ENCODE measurements at places on chromosomes 11 and 22.

- no peak for DNase-seq
Observed at GRCh38 chr11:46149342-46149741, 28.1 kb upstream of the PHF21A start.

DNA sequence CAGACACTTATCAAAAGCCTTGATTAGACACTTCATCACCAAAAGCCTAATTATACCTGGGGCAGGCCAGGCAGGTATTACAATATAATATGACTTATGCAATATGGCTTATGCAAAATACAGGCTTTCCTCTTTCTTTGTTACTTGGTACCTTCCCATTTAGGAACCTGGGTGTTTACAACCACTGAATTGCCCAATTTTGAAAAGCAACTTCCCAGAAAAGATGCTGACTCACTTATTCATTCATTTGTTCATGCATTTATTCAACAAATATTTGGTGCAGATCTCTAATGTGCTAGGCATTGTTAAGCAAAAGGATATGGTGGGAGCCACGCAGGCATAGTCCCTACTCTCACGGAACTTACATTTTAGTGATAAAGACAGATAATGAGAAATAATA, 13.6 kb upstream of the JAML start:
- DNase-seq, result no peak

DNA sequence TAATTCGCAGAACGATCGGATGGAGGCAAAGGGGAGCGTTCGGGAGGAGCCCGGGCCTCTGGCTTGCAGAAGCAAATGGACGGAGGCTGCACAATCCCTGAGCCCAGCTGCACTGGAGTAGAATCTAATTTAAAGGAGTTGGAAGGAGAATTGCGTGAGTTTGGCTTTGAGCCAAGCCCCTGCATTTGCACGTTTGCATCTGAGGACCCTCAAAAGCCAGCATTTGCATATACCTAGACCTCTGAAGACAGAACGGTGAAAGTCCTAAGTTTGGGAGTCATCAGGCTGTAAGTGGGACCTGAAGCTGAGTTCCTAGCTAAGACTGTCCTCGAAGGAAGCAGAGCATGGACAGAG, 15.6 kb downstream of the TP53AIP1 start:
- DNase-seq, result no peak

DNA sequence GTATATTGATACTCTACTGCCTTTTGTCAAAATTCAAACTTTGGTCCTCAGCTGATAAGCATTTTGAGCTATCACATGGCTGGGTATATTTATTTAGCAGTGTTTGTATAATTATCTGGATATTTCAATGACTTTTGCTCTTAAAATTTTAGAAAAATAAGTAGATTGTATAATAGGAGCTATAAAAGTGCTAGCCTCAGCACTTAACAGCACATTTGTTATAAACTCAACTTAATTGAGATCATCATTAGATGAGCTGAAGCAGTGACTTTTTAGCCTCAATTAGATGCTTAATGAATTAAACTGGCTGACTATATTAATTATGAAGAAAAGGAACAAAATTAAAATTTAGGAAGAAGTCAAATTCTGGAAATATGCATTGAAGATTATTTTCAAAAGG, 429.9 kb downstream of the DYNC2H1 start:
- no peak for DNase-seq

- no peak for DNase-seq
Observed at GRCh38 chr11:73493956-73494598, 103.8 kb downstream of the FAM168A start.

DNA sequence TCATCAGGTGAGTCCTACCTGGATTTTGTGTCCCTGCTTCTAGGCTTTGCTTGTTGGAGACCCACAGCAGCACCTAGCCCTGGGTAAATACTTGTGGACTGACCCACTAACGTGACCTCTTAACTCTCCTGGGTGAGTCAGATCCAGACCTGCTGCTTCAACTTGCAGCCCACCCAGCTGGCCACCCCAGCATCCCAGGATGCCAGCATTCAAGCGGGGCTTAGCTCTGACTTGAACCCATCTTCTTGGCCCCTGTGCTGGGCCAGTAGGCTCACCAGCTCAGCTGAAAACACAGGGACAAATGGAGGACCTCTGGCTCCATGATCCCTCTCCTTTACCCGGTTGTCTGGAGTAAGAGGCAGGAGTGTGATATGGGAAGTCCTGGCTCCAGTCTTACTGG, 33.5 kb downstream of the PARVG start:
- DNase-seq, result no peak

GRCh38 chr11:92955860-92956259, 13.6 kb upstream of the MTNR1B start:
- DNase-seq, result no peak

GRCh38 chr11:115193914-115194801, 310.1 kb downstream of the CADM1 start:
- DNase-seq, result no peak

GRCh38 chr22:48104766-48105165, 1342.3 kb downstream of the TBC1D22A start:
- DNase-seq, result no peak

DNA sequence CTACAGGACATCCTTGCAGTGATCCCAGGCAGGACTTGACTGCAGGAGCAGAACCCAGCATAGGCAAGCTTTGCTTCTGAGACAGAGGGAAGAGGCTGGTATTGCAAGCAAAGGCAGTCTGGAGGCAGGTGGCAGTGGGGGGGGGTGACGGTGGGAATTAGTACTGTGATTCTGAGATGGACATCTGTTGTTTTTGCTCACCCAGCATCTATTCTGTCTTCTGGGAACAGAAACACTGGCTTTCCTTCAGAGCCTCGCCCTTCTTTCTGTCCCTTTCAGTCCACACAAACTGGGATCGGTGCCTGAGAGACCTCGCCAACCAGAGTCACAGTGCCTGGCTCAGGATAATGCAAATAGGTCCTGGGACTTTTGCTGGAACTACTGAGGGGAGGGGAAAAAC, 31.2 kb upstream of the RASL10A start:
- no peak for DNase-seq

GRCh38 chr11:133338588-133338987, 193.7 kb downstream of the OPCML start:
- no peak for DNase-seq

DNA sequence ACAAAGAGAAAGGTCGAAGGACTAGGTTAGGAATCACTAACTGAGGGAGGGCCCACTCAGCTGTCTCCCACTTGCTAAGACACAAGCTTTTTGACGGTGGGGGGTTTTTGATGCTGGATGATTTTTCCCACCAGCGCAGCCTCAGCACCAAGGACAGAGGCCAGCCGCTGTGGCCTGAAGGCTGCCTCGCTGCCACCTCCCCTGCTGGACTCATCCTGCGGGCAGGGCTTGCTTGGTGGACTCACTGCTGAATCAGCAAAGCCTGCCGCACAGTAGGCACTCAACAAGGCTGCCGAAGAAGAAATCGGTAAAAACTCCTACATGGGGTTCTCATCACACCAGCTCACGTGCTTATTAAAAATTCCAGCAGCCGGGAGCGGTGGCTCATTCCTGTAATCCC, 2.6 kb downstream of the ALG12 start:
- no peak for DNase-seq

DNA sequence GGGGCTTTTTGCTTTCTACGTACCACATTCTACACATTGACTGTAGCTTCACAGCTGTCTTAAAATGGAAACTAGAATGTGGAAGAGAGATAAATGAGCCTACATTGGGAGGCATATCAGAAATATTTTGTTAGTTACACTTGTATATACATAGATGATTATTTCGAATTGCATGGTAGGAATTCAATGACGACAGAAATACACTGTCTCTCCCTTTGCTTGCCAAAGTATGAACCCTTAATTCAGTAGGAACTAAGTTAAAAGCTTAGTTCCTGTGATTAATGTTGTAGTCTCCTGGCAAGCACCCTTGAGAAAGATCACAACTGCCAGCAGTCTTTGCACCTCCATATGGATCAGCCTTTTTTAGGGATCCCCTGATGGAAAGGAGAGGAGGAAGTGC, 10.1 kb downstream of the C11orf87 start:
- no peak for DNase-seq

GRCh38 chr22:44783581-44783980, 31.2 kb downstream of the ARHGAP8 start:
- DNase-seq, result no peak

DNA sequence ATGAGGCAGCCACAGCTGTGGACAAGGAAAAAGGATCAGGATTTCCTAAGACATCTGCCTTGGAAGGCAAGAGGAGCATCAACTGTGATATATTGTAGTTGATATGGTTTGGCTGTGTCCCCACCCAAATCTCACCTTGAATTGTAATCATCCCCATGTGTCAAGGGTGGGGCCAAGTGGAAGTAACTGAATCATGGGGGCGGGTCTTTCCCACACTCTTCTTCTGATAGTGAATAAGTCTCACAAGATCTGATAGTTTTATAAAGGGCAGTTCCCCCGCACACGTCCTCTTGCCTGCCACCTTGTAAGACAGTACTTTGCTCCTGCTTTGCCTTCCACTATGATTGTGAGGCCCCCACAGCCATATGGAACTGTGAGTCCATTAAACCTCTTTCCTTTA, 10.2 kb downstream of the RIC8A start:
- DNase-seq, result no peak

- DNase-seq, result no peak
Observed at GRCh38 chr11:116071241-116071640, 567.0 kb upstream of the CADM1 start.

DNA sequence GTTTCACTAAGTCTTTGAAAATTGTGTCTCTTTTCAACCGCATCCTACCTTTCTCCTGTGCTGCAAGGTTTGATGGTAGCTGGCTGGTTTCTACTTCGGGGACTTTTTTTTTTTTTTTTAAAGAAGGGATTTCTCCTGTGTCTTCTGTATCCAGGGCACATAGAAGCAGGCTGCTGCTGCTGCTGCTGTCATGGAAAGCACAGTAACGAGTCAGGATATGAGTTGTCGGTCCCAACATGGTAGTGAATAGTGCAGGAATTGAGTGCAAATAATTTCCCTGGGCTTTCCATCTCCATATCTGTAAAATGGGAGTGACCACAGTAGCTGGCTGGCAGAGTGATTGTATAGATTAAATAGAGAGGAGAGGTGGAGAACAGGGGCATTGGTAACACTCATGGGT, 118.3 kb upstream of the NAV2 start:
- no peak for DNase-seq

DNA sequence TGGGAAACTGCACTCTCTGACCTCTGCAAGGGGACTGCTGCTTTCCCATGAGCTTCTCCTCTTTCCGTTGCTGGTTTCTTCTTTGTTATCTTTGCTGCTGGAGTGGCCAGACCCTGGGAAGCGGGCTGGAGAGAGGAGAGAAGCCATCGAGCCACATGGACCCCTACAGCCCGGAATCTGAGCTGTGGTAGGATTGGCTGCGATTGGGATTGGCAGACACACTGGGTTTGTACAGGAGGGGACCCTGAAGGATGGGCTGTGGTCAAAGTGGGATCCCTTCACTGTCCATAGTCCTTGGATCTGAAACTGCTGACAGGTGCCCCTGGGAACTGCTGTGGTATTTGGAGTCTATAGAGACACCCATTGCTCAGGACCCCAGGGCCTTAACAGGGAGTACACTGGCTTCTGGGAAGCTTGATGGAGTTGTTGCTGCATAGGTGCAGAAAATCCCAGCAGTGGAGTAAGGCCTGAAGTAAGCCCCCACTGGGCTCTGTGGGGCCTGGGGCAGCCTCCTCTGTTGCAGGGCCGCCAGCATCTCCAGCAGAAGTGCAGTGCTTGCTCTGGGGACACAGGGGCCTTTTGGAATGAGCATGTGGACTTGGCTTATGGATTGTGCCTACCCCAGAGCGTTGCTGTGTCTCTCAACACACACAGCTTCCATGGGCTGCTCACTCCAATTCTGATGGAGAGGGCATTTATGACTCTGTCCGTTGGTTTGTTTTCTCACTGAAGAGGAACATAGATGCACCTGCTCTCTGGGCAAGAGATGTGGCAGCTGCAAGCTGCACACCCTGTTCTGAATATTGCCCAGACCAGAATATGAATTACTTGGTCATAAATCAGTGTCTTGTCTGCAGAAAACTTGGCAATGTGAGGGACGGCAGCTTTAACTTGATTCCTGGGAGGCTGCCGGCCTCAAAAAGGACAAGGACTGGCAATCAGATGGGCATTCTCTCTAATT, 32.0 kb downstream of the BCR start:
- no peak for DNase-seq

- no peak for DNase-seq
Observed at GRCh38 chr22:44765571-44766285, 13.4 kb downstream of the ARHGAP8 start.

GRCh38 chr22:37484480-37485394, 1.4 kb downstream of the MFNG start:
- peak; percentile 86 for DNase-seq

GRCh38 chr11:76135491-76135890, 70.8 kb downstream of the WNT11 start:
- DNase-seq, result no peak

DNA sequence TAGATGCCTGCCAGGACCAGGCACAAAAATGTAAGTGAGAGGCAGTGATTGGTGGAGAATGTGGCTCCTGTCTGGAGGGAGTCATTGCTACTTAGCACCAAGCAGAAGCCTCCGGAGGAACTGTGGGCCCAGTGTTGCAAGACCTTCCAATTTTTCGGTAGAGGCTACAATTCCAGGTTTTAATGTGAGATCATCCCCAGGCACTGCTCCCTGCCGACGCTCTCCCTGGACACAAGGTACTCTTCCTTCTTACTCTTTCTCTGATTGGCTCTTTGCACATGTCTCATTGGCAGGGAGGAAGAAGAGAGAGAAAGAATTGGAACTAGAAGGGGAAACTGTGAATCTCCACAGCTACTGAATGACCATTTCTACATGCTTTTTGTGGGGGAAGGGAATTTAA, 53.7 kb upstream of the EP300 start:
- DNase-seq, result no peak

GRCh38 chr11:31863170-31863832, 52.2 kb upstream of the PAX6 start:
- DNase-seq, result no peak

DNA sequence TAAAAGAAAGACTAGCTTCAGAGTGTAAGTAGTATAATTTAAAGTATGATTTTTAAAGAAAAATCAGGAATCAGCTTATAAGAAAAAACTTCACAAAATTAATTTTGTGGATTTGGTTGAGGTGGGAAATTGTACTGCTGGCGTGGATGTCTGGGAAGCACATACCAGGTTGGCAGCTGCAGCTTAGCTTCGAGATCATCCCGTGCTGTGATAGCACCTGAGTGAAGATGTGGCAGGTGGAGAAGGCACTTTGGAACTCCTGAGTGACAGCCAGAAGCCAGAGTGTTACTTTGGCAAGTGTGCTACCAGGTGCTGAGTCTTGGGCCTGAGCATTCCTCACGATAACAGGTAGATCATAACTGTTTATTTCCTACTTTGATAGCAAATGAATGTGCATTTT, 17.7 kb downstream of the ZC3H12C start:
- no peak for DNase-seq

GRCh38 chr11:69501891-69502860, 20.7 kb downstream of the LINC01488 start:
- DNase-seq, result no peak

All from thymus (tissue), 14 donors.